ENCODE measurements at places on chromosomes 3 and 15.
A peak's percentile ranks its signal among the peaks of the same experiment; 100 is the strongest.

DNA sequence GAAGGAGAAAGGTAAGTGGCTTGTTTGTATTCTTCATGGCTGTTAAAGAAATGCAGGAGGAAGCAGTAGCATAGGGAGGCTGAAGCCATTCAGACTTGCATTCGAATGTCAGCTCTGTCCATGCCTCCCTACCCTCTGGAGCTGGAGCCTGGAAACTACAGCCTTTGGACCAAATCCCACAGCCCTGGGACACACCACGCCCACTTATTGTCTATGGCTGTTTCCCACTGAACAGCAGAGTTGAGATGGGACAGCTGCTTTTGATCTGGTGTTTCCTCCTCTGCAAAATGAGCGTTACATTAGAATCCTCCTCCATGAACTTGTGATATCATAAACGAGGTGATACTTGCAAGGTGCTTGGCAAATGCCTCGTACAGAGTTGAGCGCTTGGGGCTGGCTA lies 3.6 kb downstream of the FAM107A start:
- peak; percentile 9 for ATAC-seq

DNA sequence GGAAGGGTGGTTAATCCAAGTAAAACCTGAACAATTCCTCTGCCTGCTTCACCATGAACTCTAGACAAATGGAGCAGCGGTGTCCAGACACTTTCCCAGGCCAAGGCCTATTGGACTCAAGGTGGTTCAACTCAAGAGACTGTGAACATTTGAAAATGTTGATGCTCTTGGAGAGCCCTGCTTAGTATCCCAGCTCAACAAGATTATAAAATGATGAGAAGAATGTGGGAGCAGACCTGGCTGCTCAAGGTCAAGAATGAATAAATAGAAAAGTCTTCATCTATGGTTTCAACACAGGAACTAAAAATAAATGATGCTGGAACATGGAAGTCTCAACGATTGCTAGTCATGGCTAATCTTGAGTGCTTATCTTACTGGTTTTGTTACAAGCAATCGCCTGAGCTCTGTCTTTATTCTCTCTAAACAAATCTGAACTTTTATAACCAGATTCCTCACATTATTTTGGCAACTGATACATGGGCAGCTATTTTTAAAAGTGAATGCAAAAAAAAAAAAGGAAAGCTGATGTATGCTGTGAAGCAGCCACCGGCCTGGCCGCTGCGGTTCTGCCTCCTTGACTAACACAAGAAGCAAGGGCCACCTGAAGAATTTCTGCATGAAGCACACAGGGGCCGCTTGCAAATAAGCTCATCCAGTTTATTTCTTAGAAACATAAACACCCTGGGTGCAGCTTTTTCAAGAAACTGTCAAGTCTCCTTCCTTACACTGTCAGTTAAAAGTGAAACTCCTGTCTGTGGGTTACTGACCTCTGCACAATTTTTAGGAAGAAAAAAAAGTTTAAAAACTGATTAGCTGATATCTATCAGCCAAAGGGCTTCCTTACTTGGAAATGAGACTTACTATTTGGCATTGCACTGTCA lies 120.1 kb upstream of the ARHGEF3 start:
- no peak for ATAC-seq

DNA sequence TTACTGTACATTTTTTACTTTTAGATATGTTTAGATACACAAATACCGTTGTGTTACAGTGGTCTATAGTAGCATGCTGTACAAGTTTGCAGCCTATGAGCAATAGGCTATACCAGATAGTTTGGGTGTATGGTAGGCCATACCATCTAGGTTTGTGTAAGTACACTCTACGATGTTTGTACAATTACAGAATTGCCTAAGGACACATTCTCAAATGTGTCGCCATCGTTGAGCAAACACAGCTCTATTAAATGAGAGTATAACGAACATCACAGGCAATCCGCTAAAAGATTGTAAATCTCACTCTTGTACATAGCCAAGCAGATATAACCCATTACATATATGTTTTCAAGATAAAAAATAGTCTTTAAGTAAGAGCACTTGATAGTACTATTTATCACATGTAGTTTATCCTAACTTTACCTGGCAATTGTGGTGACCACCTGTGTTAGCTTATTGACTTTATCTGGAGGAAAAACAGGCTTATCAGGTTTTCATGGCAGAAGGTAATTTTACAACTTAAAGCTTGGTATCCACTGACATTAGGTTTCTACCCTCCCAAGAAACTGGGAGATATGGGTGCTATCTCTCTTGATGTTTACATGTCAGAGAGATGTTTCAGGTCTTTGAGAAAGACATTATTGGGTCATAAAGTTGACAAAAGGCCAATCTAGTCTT lies 898.7 kb downstream of the NSUN3 start:
- ATAC-seq = no peak

DNA sequence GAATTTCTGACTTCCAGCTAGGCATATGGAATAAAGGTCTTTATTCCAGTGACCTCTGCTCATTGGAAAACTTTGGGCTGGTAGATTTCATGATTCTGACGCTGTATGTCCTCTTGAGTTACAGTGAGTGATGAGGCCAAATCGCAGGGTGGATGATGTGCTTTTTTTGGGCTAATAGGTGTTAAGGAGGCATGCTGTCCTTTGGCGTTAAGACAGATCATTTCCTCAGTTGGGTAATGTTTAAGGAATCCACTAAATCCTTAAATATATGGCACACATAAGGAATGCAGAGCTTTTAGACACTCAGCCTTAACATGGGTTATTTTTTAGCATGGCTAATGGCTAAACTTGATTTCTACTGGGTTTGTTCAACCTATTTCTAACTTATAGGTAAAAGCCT lies 87.9 kb downstream of the LPP start:
- ATAC-seq = no peak

Measured in motor neuron (in vitro differentiated cells).